T-helper 2 cell treated with Interferon-gamma antibody and Interleukin-4, amounts not matched to agents 5 μg/mL and 100 μg/mL, for 36 hours (primary cell): ENCODE measurements at places on chromosomes 7 and 10.

- no peak for DNase-seq
These were observed at the start of gene UNCX for GRCh38 chr7:1232623-1233332. UNCX (plus strand) TSS chr7:1232872; CDS start chr7:1233018, 146 bp downstream.

DNA sequence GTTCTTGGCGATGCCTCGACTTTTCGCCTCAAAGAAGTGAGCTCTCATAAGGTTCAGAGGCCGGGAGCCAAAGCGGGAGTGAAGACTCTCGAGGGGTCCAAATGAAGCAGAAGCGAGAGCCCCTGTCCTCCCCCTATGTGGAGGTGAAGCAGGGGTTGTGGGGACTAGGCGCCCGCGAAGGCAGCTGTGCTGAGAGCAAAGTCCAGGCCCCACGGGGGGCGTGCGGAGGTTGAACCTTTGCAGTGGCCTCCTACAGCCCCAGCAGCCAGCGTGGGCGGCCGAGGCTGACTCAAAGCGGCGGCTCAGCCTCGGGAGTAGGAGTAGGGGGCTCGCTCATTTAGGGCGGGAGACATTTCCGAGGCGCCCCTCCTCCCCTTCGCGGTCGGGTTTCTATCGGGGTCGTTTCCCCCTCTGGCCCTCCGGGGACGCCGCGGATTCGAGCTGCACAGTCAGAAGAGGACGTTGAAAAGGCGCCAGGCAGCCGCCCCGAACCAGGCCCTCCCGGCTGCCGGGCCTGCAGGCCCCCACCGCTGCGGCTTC lies 553 bp upstream of the ADD3 start:
- DNase-seq = peak; percentile 68

DNA sequence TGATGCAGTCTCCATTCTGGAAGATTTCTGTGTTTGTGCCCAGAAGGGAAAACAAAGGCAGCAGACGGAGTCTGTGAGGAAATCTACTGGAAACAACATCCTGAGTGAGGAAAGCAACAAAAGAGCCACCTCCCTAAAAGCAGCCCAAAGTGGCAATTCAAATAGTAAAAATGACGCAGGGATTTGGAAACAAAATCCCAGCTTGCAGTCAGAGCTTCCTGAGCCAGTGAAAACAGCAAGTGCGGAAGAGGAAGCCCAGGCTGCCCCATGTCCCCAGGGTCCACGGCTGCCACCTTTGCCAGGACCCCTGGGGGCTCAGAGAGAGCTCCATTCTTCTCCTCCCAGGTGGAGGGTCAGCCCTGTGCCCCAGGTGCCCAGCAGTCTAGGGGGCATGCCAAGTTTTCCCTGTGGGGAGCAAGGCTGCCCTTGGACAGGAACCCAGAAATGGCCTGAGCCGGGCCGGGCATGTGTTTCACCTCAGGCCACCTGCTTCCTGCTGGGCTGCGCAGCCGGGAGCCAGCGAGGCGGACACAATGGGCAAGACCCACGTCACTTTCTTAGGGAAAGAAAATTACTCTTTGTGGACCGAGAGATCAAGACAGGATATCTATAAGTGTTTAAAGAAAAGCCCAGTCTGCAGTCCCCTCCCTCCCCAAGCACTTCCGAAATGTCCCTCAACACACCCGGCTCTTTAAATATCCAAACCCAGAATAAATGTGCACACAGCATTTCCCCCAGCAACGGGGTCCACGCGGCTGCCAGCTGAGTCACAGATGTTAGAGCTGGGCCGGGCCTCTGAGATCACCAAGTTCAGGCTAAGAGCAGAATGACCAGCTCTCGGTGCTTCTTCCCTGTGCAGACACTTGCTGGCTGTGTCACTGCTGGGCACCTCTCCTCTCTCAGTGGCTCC lies 231.1 kb downstream of the ARHGAP12 start:
- no peak for DNase-seq

- DNase-seq = no peak
These were observed 2.9 kb downstream of the MTPAP start for GRCh38 chr10:30346131-30346530.

- no peak for DNase-seq
These were observed 168.4 kb downstream of the SEMA3D start for GRCh38 chr7:85018498-85018897.

- DNase-seq = no peak
These were observed 21.7 kb upstream of the GPER1 start for GRCh38 chr7:1066242-1066588.

GRCh38 chr7:143287339-143287934 lies 714 bp upstream of the CASP2 start:
- no peak for DNase-seq

DNA sequence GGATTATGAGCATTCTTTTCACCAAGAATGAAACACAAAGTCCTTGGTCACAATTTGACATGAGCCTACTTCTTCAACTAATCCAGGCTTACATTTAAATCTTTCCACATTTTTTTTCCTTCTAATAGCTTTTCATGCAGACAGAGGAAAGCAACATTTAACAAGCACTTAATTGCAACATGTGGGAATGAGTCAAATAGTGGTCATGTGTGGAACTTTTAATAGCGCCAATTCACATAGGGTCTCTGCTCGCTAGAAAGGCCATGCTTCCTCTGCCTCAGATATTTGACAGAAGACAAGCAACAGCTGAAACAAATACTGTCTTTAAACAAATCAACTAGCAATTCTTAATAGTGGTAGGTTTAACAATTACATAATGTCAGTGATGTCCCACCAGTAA lies 285.9 kb upstream of the ETV1 start:
- DNase-seq = no peak

DNA sequence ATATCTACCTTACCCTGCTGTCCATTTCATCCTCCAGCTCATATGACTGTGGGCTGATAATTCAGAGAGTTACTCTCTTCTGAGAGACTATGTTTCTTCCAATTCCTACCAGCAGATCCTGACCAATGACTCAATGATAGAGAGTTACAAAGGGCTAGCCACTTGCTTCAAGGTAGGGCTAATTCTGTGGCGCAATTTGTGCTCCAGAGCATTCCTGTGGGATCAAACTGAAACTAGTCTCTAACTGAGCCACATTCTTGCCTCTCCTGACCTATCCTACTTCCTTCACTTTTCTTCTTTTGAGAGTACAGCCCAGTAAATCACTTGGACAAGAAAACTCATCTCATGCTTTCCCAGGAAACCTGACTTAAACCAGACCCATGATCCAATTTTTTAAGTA lies 17.9 kb upstream of the ASZ1 start:
- DNase-seq = no peak

- DNase-seq = no peak
These were observed 372.4 kb upstream of the VWC2 start for GRCh38 chr7:49400891-49401550.

- DNase-seq = no peak
These were observed 874.9 kb downstream of the GRID1 start for GRCh38 chr10:85491652-85492051.

- no peak for DNase-seq
These were observed 6.0 kb downstream of the ICA1 start for GRCh38 chr7:8255680-8256655.

DNA sequence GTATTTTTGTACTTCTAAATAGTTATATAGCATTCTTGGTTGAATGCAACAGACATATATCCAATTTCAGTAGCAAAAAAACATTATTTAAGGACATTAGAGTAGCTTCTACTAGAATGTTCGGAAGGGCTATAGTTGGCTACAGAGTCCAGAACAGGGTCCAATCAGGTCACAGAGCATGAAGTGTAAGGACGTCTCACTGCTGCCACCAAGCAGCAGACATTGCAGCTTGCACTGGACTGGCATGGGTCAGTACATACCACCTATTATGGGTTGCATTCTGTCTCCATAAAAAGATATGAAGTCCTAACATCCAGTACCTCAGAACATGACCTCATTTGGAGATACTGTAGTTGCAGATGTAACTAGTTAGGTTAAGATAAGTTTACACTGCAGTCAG lies 87.3 kb downstream of the LHFPL3 start:
- no peak for DNase-seq

- DNase-seq = no peak
These were observed 3.1 kb downstream of the CNPY1 start for GRCh38 chr7:155543011-155543876.
